ENCODE measurements at places on chromosomes 2 and 18. TPM values are rescaled to one million over a fixed set of nuclear protein-coding genes. Genes with fewer than 3 reads are reported as not detected.

The IL18R1 gene
- total RNA-seq: 0.80 TPM

The NETO1 gene
- total RNA-seq: not detected

The PLGLB1 gene
- 1.5 TPM for total RNA-seq

The LYPD1 gene
- 16.3 TPM for total RNA-seq

The HOXD1 gene
- 0.21 TPM for total RNA-seq

The VSNL1 gene
- not detected for total RNA-seq

The TUBB8B gene
- total RNA-seq: not detected

The TACR1 gene
- total RNA-seq: 0.29 TPM

The SFT2D3 gene
- total RNA-seq: 3.8 TPM

The FAP gene
- total RNA-seq: not detected

The CYTIP gene
- total RNA-seq: not detected

The NEU4 gene
- 0.14 TPM for total RNA-seq

The SERPINB4 gene
- total RNA-seq: not detected
